Fibroblast of skin of right quadriceps (primary cell): ENCODE measurements at places on chromosomes 4 and X.
A peak's percentile ranks its signal among the peaks of the same experiment; 100 is the strongest.

GRCh38 chr4:163693776-163694175 is 199.3 kb downstream of the TMA16 start:
- DNase-seq: peak; percentile 55

- peak; percentile 8 for DNase-seq
Observed at GRCh38 chr4:162770761-162771490, 395.8 kb downstream of the NAF1 start.

- DNase-seq: peak; percentile 92
Observed at GRCh38 chr4:156322592-156322991, 368.9 kb upstream of the CTSO start.

- no peak for DNase-seq
Observed at GRCh38 chr4:8144359-8144758, 14.3 kb downstream of the ABLIM2 start.

GRCh38 chrX:54891573-54891972 is 29.1 kb upstream of the TRO start:
- peak; percentile 21 for DNase-seq

GRCh38 chrX:66601522-66601921 is 37.4 kb downstream of the EDA2R start:
- DNase-seq: no peak

DNA sequence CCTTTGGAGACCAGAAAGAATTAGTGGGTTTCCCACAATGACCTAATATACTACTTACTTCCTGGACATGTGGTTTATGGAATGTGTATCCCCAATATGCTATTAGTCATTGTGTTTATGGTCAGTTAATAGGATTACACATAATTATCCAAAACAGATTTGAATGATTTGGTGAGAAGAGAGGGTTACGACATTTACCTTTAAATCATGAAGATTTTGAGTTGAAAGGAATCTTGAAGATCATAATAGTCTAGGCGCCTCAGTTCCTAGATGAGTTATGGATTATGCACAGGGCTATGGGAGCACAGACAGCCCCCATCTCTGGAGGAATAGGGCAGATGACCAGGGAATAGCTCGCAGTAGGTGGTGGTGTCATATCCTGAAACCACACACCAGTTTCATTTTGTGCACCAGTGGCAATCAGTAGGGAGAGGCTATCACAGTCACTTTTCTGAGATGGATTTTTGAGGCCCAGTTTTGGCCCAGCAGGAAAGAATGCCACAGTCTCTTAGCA is 61.3 kb downstream of the SEPTIN11 start:
- DNase-seq: peak; percentile 90

- no peak for DNase-seq
Observed at GRCh38 chr4:25844961-25845712, 17.7 kb downstream of the SEL1L3 start.

DNA sequence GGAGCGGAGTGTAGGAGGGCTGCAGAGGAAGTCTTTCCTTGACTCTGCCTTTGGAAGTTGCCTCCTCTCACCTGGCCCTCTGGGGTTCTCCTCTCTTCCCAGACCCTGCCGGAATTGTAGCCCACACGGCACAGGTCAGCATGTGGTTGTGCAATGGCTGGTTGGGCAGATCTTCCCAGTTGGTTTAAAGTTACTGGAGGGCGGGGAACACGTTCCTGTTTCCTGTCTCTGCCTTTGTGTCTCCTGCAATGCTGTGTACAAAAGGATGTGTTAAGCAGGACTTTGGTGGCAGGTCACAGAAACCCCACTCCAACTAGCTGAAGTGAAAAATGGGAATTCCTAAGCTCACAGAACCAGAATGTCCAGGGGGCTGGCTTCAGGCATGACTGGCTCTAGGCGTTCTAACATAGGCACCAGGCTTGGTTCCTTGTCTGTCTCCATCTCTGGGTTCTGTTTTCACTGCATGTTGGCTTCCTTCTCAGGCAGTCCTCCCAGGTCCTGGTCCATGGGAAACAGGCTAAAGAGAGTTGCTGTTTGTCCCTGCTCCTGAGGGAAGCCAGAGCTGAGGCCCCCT is 19.9 kb downstream of the SORCS2 start:
- DNase-seq: no peak
